Testis (tissue), 5 donors: ENCODE measurements at places on chromosomes 11 and 22.

- no peak for DNase-seq
These were observed 88.6 kb downstream of the ST3GAL4 start for GRCh38 chr11:126444072-126444471.

- DNase-seq: no peak
These were observed 344.9 kb downstream of the SOX6 start for GRCh38 chr11:16011396-16011795.

DNA sequence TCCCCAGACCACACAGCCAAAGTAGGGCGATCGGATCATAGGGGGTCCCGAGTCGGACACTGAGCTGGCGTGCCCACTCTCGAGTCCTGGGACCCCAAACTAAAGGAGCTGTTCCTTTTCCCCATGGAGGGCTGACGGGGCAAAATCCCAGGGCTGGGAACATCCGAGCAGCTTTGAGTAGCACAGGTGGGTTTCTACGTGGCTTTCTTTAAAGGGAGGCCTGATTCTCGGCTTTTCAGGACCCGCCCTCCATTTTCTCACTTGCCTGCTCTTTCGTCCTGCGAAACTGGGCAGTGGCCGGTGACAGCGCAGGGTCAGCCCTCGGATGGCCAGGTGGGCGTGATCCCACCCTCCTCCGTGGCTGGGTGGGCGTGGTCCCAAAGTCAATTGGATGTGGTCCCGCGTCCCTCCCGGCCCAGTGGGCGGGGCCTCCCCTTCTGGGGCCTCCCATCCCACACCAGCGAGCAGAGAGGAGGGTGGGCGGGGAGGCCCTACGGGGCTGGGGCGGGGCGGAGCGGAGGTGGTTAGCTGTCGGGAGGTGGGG is 17.5 kb upstream of the TXNRD2 start:
- DNase-seq: peak; percentile 84

- DNase-seq: no peak
These were observed 53.4 kb upstream of the PARVG start for GRCh38 chr22:44127356-44127755.

GRCh38 chr11:80315200-80315599 is 874.4 kb upstream of the TENM4 start:
- no peak for DNase-seq

DNA sequence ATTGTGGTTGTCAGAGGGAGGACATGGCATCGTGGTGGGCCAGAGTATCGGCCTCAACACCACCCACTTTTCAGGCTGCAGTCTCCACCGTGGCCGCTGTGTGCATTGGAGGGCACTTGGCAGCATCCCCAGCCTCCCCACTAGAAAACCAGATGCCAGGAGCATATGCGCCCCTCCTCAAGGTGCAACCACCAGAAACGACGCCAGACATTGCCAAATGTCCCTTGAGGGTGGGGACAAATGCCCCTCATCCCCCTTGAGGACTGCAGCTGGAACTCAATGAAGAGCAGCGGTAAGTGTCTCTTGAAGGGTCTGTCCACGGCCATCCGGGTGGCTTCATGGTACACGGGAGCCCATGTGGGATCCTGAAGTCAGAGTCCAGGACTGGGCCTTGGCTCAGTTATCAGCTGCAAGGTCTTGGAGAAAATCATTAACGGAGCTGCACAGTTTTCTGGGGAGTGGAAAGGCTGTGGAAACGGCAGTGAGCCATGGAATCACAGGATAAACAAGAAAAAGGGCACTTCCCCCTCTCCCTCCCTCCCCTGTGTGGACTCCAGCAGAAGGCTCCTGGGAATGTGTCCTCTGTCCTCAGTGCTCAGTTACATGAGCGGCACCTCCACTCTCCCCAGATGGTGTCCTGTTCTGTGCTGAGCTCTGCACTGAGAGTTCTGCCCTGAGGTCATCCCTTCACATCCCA is 324.4 kb upstream of the B3GAT1 start:
- DNase-seq: no peak

DNA sequence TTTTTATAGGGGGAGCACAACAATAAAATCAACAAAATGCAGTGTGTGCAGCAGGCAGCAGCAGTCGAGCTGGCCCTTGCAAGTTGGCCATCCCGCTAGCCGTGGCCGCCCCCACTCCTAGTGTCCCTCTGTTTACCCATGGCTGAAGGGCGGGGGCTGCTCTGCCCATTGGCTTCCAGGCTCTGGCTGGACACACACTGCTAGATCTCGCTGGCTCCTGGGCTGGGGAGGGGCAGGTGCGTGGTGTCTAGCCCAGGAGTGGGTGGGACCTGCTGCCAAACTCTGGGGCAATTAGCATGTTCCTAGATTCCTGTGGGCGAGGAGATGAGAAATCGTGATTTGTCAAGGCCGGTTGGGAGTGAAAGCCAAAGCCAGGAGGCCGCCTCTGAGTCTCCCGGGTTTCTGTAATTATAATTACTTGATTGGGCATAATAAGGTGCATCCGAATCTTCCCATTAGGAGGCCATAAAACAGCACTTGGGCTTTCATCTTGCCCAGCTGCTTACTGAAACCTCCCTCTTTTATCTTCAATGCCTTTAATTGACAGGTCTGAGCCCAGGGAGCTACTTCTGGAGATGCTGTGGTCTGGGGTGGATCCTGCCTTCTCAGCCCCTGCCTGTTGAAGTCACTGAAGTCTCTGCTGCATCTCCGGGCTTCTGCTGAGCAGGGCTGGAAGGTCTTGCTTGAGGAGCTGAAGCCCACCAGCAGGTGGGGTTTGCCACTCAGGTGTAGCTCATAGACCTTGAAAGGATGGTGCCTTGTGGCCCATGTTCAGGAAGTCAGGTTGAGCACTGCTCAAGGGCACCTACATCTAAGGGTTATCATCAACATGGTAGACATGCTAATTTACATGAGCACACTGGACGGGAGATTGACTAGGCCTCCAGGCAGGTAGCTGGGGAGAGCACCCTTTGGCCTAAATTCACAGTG is 44.5 kb upstream of the DKK3 start:
- DNase-seq: no peak

DNA sequence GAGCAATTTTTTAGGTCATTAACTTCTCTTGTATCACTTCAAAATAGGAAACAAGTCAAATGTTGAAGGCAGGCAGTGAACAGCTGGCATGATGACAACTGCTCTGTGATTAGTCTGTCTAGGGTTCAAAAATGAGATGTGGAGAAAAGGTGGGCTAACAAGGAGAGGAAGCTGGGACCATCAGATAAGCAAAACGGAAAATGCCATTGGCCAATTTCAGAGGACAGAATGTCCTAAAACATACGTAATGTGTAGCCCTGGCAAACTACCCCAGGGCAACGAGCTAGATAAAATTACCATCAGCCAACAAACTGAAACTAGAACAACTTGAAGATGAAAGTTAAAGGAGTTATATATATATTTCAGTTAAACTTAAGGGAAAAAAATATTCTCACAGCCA is 93.2 kb downstream of the RELT start:
- no peak for DNase-seq

DNA sequence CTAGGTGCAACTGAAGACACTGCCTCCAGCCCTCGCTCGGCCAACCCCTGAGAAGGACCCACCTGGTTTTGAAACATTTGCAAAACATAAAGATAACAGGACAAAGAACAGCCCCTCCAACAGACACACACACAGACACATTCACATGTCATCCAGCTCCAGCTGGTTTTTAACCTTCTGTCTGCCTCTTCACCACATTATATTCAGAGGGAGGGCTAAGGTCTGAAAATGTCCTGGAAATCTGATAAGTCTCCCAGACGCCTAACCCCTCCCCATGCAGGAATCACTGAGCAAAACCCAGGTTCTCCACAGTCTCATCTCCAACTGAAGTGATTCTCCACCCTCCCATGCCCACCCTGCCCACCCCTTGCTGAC is 29.4 kb downstream of the PACSIN2 start:
- no peak for DNase-seq
